ENCODE measurements at places on chromosomes 7 and 10.

GRCh38 chr7:111324228-111324627 is 233.3 kb downstream of the LRRN3 start:
- DNase-seq = no peak

- DNase-seq = no peak
These were observed 25.9 kb downstream of the TMEM106B start for GRCh38 chr7:12237007-12237406.

- DNase-seq = no peak
These were observed 55.2 kb upstream of the DDC start for GRCh38 chr7:50620433-50620832.

DNA sequence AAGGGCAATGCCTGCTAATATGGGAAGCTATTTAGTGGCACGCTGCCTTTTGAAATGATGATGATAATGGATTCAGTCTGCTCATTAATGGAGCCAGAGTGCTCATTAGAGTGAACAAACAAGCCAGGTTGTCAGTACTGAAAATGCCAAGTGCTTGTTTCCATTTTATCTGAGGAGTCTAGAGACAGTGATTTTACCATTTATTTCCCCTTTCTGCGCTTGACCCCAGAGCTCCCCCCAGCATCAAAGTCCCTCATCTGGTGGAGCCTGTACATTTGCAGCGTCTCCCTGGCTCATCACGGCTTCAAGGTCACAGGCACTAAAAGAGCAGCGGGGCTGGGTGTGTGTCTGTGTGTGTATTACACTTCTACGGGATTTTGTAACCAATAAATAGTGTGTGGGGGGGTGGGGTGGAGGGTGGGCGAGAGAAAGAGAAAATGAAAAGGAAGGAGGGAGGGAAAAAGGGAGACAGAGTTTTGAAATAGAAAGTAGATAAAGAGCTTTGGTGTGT is 553.8 kb downstream of the TFEC start:
- no peak for DNase-seq

GRCh38 chr7:85021101-85021704 is 165.7 kb downstream of the SEMA3D start:
- no peak for DNase-seq

All from activated T-helper 9 cell treated with anti-CD3 and anti-CD28 coated beads, Interleukin-2, amount 50 U/mL, for 16 hours (primary cell).